Left ventricle myocardium inferior (tissue), 1 donor: ENCODE measurements at places on chromosomes 1 and 21.

DNA sequence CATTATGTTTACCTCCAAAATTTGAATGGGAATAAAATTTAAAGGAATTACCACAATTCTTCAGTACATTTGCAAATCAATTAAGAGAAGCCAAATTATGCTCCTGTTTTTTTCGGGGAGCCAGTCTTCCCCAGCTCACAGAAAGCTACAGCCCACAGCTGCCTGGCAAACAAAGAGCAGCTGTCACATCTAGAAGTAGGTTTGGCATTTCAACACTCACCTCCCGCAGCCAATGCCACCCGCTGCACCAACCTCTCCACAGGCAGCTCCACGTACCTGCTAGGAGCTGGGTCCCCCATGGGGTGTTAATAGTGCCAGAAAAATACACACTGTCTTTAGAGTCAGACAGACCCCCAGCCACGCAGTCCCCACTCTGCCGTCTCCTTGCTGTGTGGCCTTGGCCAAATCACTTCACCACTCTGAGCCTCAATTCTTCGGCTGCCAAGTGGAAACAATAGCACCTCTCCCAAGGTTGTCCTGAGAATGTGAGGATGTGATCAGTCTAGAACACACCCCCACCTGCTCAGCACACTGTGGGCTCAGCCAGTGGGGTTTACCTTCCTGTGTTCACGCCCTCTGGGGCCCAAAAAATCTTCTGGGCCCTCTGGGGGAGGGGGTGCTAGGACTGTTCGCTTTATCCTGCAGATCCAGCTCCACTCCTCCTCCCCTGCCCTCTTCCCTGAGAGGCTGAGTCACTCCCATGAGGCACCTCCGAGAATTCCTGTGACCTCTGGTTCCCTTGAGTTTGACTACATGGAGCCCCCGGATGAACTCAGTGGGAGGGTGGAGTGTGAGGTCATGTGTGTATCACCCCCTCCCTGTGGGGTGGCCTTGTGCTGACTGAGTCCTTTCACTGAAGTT, 204.3 kb upstream of the GRIK3 start:
- DNase-seq, result no peak

DNA sequence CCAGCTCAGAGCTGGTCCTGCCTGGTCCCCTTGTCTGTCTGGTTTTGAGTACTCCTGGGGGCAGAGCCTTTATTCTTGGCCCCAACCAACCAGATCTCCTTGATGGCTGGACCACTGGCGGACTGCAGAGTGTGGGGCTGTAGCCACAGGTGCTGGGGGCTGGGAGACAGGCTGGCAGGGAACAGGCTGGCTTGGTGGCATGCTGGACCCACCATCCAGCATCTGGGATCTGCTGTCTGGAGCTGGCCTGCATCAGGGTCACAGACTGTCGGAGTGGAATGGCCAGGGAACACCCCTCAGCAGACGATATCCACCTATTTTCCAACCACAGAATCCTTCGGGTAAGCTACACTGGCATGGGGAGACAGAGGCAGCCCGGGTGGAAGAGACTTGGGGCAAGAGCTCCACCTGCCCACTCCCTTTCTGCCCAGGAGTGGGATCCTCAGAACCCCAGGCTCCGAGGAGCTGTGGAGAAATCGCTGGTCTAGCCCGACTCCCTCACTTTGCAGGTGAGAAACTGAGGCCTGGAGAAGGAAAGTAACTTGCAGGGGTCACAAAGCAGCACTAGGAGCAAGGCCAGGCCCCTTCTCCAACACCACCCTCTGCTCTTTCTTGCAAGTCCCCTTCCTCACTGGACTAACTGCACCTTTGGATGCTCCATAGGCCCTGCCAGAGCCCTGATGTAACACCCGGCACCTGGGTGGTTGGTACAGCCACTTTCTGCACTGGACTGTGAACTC, 40.6 kb downstream of the TNNT2 start:
- DNase-seq, result no peak

DNA sequence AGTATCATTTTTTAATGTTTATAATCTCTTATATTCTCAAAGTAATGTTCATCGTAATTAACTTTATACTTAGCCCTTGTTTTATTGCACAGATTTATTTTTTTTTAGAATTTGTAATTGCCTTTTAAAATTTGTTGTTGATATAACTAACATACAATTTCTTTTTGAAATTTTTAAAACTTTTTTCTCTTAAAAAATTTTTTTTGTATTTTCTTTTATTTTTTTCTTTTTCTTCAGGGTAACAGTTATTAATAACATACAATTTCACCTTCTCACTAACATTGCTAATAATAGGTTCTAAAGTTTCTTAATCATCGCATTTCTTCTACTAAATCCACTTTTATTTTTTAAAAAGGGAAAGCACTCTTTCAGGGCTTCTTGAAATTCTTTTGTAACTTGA, 11.3 kb upstream of the VAMP4 start:
- no peak for DNase-seq

- DNase-seq, result no peak
These were observed 99.1 kb downstream of the NMNAT2 start for GRCh38 chr1:183319051-183319450.

GRCh38 chr1:246608616-246609376, 42.5 kb downstream of the CNST start:
- peak; percentile 61 for DNase-seq

DNA sequence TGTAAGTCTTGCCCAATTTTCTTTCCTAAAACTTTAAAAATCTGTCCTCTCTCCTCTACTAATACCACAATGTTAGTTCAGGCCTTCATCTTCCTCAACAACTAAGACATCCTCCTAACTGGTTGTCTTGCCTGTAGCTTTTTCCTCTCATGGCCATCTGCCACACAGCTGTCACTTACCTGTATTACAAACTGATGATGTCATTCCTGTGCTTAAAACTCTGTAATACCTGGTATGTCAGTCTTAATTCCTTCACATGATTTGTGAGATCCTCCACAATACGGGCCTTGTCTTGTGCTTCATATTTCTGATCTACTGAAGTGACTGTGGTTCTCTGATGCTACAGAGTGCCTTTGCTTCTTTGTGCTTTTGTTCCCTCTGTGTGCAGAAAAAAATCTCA, 9.8 kb downstream of the MRPS14 start:
- DNase-seq, result no peak

DNA sequence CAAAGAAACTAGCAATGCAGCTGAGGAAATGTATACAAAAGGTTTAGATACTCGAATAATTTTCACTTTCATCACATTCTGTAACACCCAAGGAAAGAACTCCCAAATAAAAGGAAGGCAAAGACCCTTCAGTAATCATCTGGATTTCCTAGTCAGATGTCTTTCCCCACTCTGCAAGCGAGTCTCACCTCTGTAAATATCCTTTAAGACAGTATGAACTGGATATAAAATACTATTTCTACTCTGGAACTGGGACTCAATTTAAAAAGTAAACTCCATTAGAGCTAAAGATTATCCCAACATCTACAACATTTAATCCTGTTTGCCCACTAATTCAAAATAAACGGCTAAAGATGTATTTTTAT, 27.0 kb downstream of the C2CD2 start:
- DNase-seq, result no peak
